Fibroblast of mammary gland (primary cell): ENCODE measurements at places on chromosomes 2 and 18.
A peak's percentile ranks its signal among the peaks of the same experiment; 100 is the strongest.

DNA sequence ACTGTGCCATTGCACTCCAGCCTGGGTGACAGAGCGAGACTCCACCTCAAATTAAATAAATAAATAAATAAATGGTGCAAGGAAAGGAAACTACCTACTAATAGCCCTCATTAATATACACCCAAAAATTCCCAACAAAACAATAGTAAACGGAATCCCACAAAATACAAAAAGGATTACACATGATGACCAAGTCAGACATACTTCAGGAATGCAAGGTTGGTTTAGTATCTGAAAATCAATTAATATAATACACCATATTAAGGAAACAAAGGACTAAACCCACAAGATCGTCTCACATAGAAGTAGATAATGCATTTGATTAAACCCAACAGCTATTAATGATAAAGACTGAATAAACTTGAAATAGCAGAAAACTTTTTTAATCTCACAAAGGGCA, 307.4 kb downstream of the TGIF1 start:
- DNase-seq: no peak

GRCh38 chr18:58307441-58307840, 263.4 kb downstream of the NEDD4L start:
- no peak for DNase-seq

DNA sequence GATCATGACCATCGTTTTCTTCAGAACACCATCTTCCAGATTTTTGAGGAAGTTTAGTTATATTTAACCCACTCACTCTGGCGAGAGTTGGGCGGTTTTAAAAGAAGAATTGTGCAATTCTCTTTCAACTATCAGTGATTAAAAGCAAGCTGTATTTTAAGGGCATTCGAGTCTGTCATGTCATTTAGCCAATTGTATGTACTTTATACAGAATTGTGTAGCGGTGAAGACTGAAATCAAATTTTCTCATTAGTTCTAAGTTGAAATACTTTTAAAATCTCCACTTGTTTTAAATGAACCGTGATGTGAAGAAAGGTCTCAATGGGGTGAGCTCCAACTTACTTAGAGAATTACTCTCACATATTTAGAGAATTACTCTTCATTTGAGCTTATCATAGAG, 214.6 kb upstream of the DTNA start:
- peak; percentile 11 for DNase-seq

GRCh38 chr18:74990563-74991081, 218.3 kb downstream of the PTGR3 start:
- DNase-seq: no peak

DNA sequence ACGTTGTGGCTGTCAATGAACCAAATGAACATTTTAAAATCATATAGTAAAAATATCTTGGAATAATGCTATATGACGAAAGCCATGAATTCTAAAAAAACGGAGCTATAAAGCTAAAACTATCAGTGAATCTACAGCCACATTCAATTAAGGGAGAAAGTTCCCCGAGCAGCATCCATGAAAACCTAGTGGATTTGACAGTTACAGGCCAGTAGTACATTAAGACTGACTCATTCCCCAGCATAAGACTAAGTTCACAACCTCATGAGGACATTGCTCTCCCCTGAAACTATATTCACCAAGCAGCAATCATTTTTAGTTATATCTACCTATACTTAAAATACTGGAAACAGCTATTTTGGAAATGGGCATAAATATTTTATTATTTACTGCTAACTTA, 36.6 kb downstream of the KIDINS220 start:
- no peak for DNase-seq

GRCh38 chr2:112821142-112821541, 15.4 kb downstream of the IL1B start:
- DNase-seq: no peak

DNA sequence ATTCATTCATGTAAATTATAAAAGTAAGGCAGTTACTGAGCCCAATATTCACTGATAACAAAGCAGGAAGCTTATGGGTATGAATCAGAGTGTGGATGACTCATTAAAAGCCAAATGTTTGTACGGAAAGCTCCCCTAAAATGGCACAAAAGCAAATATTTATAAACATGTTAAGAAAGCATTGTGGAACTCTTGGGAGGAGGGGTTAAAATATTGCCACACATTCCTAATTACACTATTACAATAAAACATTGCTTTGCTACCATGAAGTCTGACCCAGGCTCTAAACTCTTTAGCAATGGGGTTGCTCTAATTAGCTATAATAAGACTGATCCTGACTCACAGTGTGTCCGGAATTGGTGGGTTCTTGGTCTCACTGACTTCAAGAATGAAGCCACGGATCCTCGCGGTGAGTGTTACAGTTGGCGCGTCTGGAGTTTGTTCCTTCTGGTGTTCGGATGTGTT, 110.9 kb downstream of the NAB1 start:
- peak; percentile 92 for DNase-seq
